ENCODE measurements at places on chromosomes 2 and 18.
A peak's percentile ranks its signal among the peaks of the same experiment; 100 is the strongest.

DNA sequence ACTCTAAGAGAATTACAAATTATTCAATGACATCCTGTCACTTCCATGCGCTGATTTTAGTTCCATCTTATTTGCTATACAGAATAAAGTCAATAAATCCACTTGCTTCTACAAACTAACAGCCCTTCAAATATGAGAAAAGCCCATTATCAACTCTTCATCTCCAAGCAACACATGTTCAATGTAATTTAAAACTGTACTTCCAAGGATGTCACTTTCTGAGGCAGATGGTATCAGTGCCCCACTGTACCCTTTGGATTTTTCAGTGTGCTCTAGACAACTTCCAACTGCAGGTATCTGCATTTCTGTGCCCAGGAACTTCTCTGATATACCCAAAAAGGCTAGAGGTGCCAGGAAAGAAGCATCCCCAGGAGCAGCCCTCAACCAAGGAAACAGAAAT lies 87.6 kb downstream of the SMAD2 start:
- H3K27me3 ChIP-seq = no peaks in the 10 kb centered on the region
- no peak for DNase-seq
- H3K36me3 ChIP-seq = peaks cover 4% of the 10 kb centered on the region
- H3K4me3 ChIP-seq = no peak overlapping the region

DNA sequence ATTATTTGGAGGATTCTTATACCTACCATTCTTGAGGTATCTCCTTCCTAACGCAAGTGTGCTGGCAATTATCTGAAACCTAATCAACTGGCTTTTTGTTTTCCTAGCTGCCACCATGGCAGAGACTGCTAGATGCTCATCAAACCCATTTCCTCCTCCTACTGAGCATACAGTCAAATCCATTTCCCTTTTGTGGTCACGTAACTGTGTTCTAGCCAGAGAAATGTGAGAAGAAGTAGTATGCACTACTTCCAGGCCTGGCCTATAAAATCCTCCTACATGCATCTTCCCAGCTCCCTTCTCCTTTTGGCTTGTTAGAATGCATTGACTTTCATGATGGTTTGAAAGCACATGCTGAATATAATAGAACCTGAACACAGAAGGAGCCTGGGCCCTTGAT lies 494.1 kb upstream of the MEIS1 start:
- H3K4me1 ChIP-seq = no peaks in the 10 kb centered on the region
- no peak for DNase-seq
- no peaks in the 10 kb centered on the region for H3K36me3 ChIP-seq
- no peaks in the 10 kb centered on the region for H3K27me3 ChIP-seq
- no peak overlapping the region for H3K4me3 ChIP-seq
- H3K27ac ChIP-seq = no peak overlapping the region

DNA sequence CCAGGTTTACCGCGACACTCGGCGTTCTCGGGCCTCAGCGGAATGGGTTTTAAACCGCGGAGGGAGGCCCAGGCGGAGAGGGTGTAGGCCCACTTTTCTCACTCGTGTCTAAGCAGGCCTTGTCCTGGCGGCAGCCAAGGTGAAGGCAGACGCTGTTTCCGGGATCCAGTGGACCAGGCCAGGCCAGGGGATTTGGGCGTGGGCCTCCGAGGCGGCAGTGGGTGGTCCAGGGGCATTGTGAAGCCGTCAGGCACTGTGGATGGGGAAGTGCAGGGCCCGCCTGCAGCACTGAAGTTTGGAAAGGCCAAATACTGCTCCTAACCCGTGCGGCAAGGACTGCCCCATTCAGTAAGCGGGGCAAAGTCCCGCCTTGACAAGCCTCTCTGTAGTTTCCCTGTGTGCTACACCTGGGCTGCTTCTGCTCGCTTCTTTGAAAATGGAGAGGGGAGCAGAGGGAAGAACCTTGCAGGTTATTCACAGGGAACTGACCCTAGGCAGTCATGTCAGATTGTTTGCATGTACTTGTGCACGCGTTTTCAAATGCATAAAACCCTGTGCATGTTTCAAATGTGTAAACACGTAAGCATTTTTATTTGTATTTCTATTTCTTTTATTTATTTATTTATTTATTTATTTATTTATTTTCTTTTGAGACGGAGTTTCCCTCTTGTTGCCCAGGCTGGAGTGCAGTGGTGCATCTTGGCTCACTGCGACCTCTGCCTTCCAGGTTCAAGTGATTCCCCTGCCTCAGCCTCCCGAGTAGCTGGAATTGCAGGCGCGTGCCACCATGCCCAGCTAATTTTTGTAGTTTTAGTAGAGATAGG lies 7.5 kb upstream of the DLX2 start:
- H3K4me1 ChIP-seq = peaks cover 3% of the 10 kb centered on the region
- DNase-seq = no peak
- peaks cover 33% of the 10 kb centered on the region for H3K27me3 ChIP-seq
- no peaks in the 10 kb centered on the region for H3K36me3 ChIP-seq

DNA sequence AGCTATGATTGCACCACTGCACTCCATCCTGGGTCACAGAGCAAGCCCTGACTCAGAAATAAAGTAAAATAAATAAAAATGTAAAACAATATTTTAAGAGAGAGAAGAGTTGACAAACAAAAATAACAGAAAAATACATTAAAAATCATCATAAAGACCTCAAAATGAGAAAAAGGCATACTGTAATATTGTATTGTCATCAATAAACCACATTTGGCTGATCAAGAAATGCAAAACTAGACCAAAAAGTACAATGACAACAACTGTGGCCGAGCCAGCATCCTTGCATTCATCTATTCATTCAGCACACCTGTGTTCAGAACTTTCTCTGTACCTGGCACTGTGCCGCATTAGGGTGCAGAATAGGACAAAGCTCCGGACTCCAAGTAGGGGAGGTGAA lies 121.8 kb downstream of the ALK start:
- H3K4me1 ChIP-seq = no peaks in the 10 kb centered on the region
- no peak for DNase-seq
- H3K4me3 ChIP-seq = no peak overlapping the region
- no peak overlapping the region for H3K27ac ChIP-seq
- no peaks in the 10 kb centered on the region for H3K27me3 ChIP-seq

DNA sequence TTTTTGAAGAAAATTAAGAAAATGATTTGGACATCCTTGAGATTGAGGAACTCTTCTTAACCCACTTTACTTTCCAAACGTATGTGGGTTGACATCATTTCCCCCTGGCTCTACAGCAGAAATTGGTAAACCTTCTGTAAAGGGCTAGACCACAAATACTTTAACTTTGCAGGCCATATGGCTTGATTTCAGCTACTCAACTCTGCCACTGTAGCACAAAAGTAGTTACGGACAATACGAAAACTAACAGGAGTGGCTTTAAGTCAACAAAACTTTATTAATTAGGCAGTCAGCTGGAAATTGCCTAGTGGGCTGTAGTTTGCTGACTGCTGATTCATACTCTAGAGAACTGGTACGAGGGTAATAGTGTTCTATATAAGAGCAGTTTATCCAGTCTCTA lies 83.2 kb upstream of the DTNB start:
- H3K27me3 ChIP-seq = no peaks in the 10 kb centered on the region
- no peak for DNase-seq
- H3K4me3 ChIP-seq = no peak overlapping the region
- no peaks in the 10 kb centered on the region for H3K36me3 ChIP-seq
- no peaks in the 10 kb centered on the region for H3K4me1 ChIP-seq

DNA sequence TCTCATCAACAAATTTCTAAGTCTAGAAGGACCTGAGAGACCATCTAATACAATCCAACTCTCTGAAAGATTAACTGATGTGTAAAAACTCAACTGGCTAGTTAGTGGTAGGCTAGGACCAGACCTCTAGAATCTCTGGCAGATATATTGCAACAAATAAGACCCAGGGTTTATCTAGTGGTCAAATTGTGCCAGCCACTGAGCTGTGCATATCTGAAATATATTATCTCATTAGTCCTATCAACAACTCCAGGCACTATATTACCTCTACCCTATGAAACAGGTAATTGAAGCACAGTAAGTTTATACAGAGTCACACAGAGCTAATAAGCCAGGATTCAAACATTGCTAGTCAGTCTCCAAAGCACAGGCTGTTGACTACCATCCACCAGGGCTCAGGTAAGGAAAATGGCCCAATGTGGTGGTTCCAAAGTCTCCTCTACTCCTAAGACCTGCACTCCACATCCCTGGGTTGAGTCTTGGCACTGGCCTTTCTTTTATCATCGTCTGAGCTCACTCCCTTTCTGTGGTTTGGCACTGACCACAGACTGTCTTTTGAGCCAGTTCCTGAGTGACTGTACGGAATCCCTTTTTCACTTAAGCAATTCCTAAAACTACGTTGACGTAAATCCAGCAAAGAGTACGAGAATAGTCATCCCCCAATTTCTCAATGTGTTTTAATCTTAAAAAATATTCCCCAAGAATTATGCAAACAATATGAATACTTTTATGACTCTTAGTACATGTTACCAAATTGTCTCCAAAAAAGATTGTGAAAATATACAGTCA lies 11.9 kb upstream of the PID1 start:
- H3K4me1 ChIP-seq = no peaks in the 10 kb centered on the region
- H3K36me3 ChIP-seq = no peaks in the 10 kb centered on the region
- no peaks in the 10 kb centered on the region for H3K27me3 ChIP-seq
- H3K27ac ChIP-seq = no peak overlapping the region
- no peak for DNase-seq

GRCh38 chr2:195410074-195410671 lies 246.9 kb upstream of the SLC39A10 start:
- no peak for DNase-seq
- no peak overlapping the region for H3K27ac ChIP-seq
- H3K4me3 ChIP-seq = no peak overlapping the region
- no peaks in the 10 kb centered on the region for H3K27me3 ChIP-seq
- H3K4me1 ChIP-seq = no peaks in the 10 kb centered on the region

DNA sequence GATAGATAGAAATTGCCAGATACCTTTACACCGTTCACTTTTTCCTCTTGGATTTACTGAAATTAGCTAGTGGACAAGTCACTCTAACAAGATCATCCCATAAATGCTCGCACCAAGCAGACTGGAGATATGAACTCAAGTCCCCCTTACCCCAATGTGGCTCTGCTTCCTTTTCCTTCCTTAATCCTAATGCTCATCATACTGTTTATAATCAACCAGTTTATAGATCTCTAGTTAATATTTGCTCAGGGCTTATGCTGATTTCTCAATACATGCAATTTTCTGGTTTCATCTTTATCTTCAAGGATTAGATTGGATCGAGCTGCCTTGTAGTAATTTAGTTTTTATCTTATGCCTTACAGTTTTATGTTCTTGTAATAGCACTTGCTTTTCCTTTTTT lies 318.3 kb upstream of the KLHL29 start:
- no peak overlapping the region for H3K4me3 ChIP-seq
- H3K4me1 ChIP-seq = no peaks in the 10 kb centered on the region
- no peaks in the 10 kb centered on the region for H3K27me3 ChIP-seq
- no peaks in the 10 kb centered on the region for H3K36me3 ChIP-seq
- H3K27ac ChIP-seq = no peak overlapping the region

GRCh38 chr18:50199921-50200320 lies 5.0 kb upstream of the MYO5B start:
- H3K27ac ChIP-seq = no peak overlapping the region
- DNase-seq = no peak
- no peaks in the 10 kb centered on the region for H3K27me3 ChIP-seq
- no peak overlapping the region for H3K4me3 ChIP-seq

GRCh38 chr2:240249423-240250149 lies 109.1 kb upstream of the OTOS start:
- no peaks in the 10 kb centered on the region for H3K4me1 ChIP-seq
- no peak overlapping the region for H3K4me3 ChIP-seq
- no peaks in the 10 kb centered on the region for H3K36me3 ChIP-seq

- H3K4me1 ChIP-seq = peaks cover 10% of the 10 kb centered on the region
- no peaks in the 10 kb centered on the region for H3K36me3 ChIP-seq
- H3K27me3 ChIP-seq = peaks cover 7% of the 10 kb centered on the region
- no peak for DNase-seq
- H3K4me3 ChIP-seq = no peak overlapping the region
Measured at GRCh38 chr18:79506191-79507075, 110.7 kb downstream of the NFATC1 start.

DNA sequence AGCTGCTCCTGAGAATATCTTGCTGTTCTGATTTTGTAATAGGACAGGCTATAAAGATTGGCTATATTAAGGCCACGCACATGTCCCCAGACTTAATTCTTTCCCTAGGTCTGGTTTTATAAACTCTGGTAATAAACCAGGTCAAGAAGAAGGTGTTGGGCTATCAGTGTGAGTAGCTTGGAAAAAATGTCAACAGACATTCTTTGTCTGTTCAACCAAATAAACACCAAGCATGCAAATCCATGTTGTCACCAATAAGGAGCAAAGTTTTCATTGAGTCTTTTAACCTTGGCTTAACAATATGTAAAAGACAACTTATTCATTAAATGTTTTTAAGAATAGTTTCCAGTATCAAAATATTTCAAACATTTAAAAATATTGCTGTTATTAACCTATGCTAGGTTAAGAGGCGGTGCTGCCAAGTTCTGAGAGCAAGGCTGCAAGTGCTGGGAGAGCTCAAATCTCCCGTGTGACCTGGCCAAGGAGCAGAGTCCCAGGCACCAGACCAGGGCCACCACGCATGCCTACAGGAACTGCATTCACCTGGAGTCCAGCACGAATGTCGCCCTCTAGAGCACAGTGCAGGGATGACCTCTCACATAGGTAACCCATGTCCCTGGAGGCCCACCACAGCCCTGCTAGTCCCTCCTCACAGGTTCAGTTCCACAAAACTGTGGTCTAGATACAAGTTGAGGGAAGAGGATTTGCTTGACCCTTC lies 120.5 kb upstream of the POU3F3 start:
- H3K27me3 ChIP-seq = no peaks in the 10 kb centered on the region
- no peaks in the 10 kb centered on the region for H3K4me1 ChIP-seq
- DNase-seq = peak; percentile 27

DNA sequence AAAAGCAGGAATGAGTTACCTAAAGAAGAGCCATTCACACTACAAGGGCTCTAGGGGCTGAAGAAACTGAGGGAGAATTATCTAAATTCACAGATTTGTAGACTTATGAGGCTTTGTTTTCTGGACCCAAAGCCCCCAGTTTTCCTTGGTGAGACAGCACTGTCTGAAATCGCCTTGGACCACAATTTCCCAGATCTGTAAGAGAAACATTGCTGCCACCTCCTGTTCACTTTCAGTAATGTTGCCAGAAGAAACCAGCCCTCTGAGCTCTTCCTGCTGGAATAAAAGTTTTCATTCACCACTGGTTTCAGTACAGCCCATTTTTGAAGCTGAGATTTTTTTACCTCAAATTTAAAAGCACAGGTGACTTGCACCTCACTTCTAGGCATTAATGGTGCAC lies 169.2 kb downstream of the CDH20 start:
- no peak overlapping the region for H3K27ac ChIP-seq
- peak; percentile 31 for DNase-seq
- H3K4me1 ChIP-seq = no peaks in the 10 kb centered on the region
- H3K36me3 ChIP-seq = no peaks in the 10 kb centered on the region
- no peaks in the 10 kb centered on the region for H3K27me3 ChIP-seq

- H3K4me3 ChIP-seq = no peak overlapping the region
- H3K27ac ChIP-seq = no peak overlapping the region
- H3K27me3 ChIP-seq = no peaks in the 10 kb centered on the region
- H3K4me1 ChIP-seq = no peaks in the 10 kb centered on the region
- no peaks in the 10 kb centered on the region for H3K36me3 ChIP-seq
- DNase-seq = no peak
Measured at GRCh38 chr2:68027959-68028358, 34.8 kb downstream of the C1D start.

All from colonic mucosa (tissue), 4 donors.